K562 (cell line): ENCODE measurements at places on chromosomes 2 and 18. TPM values are rescaled to one million over a fixed set of nuclear protein-coding genes. Genes with fewer than 3 reads are reported as not detected.
A peak's percentile ranks its signal among the peaks of the same experiment; 100 is the strongest.

KLHL41 gene
- total RNA-seq, result 0.09 TPM in 1 of 2 replicates, not detected in the other

LIMS2 gene
- total RNA-seq, result 0.11 and 0.22 TPM in 2 replicates

- no peak overlapping the region for H3K27ac ChIP-seq
- H3K36me3 ChIP-seq, result no peaks in the 10 kb centered on the region
- no peak for DNase-seq
Observed at GRCh38 chr2:234178330-234179030, 128.0 kb downstream of the SPP2 start.

DNA sequence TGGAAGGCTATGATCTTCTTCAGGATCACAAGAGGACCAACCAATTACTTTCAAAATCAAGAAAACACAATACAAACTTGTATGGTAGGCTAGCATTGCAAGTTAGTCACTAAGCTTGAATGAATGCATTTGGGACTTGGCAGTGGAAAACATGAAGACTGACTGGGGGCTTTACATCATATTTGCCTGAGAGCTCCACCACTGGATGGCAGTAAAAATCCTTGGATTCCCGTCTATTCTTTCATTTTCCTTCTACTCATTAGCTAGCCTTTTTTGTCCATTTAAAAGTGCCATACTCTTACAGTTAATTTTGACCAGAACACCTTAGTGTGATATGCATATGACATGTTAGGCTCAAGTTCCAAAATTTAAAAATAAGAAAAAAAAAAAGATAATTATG is 63.5 kb upstream of the RASGRP3 start:
- H3K4me1 ChIP-seq, result no peaks in the 10 kb centered on the region
- no peaks in the 10 kb centered on the region for H3K36me3 ChIP-seq
- DNase-seq, result peak; percentile 27
- no peak overlapping the region for H3K27ac ChIP-seq
- peaks cover 4% of the 10 kb centered on the region; the same call in 1 of the 3 replicates for H3K27me3 ChIP-seq
